Left renal cortex interstitium (tissue), 4 donors: ENCODE measurements at places on chromosomes 5 and 9.

DNA sequence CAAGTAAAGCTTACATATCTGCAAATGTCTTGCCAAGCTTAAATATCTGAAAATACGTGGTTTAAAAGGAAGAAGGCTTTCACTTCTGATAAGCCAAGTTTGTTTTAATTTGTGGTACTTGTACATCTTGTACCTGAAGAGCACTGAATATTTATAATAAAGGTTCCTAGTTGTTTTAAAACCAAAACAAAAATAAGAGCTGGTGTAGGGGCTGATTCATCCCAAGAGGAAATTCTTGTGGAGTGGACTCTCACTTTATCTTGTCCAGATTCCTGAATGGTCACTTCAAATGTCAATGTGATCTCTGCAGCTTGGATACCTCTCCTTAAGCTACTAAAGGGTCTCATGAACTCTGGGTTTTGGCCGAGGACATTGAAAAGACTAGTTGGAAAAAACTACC, 29.5 kb downstream of the MAMDC2 start:
- DNase-seq: no peak

DNA sequence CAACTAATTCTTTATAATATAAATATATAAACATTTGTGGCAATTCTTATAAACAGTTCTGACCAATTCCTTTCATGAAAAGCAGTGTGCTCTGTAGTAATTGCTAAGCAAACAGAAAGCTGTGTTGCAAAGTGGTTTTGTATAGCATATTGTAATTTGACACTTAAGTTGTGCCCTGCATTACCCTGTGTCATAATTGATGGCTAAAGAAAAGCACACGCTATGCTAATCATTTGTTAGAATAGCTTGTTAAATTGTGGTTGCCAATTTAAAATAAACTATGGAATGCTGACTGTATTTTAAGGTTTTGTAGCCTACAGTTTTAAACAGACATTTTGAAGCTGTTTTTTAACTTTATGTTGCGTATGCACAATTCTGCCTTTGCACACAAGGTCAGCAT, 140.0 kb downstream of the PBX3 start:
- DNase-seq: no peak

- no peak for DNase-seq
Measured at GRCh38 chr5:36491856-36492255, 114.5 kb upstream of the SLC1A3 start.

GRCh38 chr5:157801-158200, 33.5 kb upstream of the LRRC14B start:
- no peak for DNase-seq

- DNase-seq: no peak
Measured at GRCh38 chr5:82494942-82495341, 216.8 kb upstream of the RPS23 start.

DNA sequence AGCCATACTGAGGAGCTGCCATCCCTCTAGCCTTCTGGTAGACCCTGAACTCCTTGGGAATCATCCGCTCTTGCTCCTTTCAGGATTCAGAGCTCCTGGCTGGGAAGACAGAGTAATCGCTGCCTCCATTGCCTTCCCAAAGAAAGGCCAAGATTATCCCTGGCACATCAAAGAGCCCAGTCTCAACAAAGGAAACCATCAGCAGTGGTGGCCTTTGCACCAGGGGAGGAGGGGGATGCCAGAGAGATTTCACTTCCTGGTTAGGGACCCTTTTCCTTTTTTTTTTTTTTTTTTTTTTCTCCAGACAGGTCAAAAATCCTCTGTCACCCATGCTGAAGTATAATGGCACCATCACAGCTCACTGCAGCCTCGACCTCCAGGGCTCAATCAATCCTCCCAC, 16.0 kb upstream of the ERGIC1 start:
- DNase-seq: no peak

- DNase-seq: no peak
Measured at GRCh38 chr5:65805089-65805488, 83.1 kb downstream of the NLN start.

- DNase-seq: no peak
Measured at GRCh38 chr5:17222664-17223063, 5.2 kb downstream of the BASP1 start.

- no peak for DNase-seq
Measured at GRCh38 chr5:176500511-176500910, 36.7 kb downstream of the RNF44 start.

DNA sequence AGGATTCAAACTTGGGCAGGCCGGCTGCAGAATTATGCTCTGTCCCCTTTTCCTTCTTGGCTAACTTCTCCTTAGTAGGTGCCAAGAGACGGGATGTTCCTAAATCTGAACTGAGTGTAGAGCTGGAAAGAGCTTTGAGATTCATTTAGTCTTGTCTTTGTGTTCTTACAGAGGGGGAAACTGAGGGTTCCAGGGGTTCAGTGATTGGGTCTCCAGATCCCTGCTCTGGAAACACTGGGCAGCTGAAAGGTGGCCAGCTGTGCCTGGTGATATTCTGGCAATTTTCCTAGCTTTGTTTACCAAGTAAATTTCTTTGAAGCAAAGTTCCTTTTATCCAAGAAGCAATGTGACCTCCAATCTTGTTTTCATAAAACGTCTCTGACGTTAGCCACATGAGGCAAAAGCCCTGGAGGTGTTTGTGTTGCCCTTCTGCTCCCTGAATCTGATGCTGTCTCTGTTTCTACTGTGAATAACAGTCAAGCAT, 288.7 kb downstream of the ZSWIM6 start:
- no peak for DNase-seq

- no peak for DNase-seq
Measured at GRCh38 chr9:95343725-95344287, 26.3 kb upstream of the FANCC start.

DNA sequence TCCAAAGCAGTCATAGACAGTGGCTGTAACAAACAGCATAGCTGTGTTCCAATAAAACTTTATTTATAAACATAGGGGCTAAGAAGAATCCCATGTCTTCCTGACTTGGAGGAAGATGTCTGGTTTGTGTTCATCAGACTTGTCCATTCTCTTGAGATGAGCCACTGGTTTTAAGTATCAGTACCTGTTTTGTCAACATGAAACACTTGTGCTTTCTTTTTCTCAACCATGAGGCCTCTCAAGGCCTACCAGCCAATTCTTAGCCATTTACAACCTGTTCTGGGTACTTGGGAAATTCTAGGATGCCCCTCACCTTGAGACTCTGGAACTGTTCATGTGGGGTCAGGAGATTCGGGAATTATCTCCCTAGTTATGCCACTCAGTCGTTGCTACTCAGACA, 154.3 kb upstream of the PPP1R2B start:
- no peak for DNase-seq

- no peak for DNase-seq
Measured at GRCh38 chr9:127036437-127036836, 86.0 kb downstream of the ANGPTL2 start.

GRCh38 chr5:142608081-142608480, 77.8 kb downstream of the FGF1 start:
- no peak for DNase-seq

GRCh38 chr5:132949136-132949535, 14.3 kb downstream of the AFF4 start:
- no peak for DNase-seq

DNA sequence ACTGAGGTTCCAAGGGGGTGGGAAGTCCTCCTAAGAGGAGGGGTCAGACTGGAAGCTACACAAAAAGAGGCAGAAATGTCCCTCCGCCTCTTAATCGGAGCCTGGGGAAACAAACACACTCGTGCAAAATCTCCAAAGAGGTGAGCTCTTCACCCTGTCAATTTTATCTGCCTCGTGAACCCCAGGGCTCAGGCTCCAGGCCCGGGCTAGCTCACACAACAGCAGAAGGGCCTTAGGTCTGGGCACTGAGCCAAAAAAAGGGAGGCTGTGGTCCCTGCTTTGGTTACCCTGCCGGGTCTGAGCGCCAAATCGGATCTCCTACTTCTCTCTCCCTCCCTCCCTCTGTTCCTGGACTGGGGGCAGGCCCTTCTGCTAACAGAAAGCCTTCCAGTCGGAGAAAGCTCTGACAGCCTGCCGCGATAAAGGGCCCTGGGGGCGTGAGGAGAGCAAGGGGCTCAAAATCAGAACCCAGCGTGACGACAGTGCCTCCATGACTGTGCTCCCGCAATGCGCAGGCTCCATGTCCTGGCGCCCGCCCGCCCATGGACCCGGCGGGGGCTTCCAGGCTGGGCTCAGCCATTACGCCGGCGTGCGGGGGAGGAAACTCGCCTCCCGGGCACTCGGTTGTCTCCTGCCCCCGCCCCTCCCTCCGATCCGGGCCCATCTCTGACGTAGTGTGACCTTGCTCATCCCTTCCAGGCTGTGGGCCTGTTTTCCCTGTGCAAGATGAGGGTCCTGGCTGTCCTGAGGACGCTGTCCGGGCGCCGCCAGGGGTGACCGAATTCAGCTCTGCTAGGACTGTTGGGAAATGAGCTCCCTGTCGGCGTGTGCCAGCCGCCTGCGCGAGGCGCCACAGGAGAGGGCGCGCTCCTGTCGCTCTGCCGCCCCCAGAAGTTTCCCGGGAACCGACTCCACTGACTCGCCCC, 865 bp upstream of the SLC22A4 start:
- DNase-seq: peak; percentile 85

GRCh38 chr5:132458651-132459030, 31.9 kb downstream of the IRF1 start:
- DNase-seq: no peak

GRCh38 chr9:131810351-131811170, 70.7 kb upstream of the RAPGEF1 start:
- DNase-seq: no peak

GRCh38 chr9:16888594-16888993, 18.1 kb upstream of the BNC2 start:
- no peak for DNase-seq

DNA sequence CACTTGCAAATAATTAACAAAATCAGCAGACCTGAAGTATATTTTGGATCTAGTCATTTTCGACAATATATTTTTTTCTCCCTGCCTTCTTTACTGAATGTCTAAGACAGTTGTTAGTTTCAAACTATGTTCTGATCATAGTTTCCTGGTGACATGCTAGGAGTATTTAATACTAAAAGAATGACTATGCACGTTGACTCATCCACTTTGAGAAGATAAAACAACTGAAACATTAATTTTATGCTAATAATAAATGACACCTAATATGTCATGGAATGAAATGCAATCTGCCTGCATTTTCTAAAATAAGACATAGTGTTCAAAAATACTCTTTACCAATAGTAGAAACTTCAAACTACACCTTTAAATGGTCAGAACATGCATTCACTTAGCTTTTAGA, 2123.7 kb upstream of the C9orf72 start:
- DNase-seq: no peak

- no peak for DNase-seq
Measured at GRCh38 chr5:180438785-180439780, 55.1 kb upstream of the CNOT6 start.

DNA sequence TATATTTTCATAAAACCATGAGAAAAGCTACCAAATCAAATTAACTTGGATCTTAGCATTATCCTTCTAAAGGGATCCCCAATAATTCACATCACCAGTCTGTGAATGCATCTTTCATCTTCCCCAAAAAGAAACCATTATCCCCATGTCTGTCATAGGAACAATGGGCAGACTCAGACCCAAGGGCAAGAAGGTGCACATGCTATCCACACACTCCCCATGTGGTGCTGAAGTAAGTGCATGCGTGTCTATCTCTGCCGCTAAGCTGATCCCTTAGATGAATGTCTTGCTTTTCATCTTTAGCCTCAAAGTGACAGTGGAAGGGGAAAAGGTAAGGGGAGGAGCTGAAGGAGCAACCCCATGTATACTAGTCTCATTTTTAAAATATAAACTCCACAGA, 10.2 kb downstream of the SPOCK1 start:
- no peak for DNase-seq

DNA sequence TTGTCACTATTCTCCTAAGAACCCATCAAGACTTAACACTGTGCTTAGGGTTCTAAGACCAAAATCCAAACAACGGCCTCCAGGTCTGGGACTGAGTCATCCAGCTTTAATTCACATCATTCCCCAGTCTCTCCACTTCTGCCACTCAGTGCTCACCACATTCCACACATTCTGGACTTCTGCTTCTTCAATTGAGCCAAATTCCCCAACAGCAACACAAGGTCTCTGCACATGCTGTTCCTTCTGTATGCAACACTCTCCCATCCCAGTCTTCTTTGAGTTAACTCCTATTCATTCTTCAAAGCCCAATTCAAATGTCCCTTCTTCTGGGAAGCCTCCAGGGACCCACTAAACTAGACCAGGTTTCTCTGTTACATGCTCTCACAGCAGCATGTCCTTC, 97.8 kb downstream of the GPR21 start:
- no peak for DNase-seq

GRCh38 chr9:127545196-127546124, 66.6 kb upstream of the STXBP1 start:
- no peak for DNase-seq

- DNase-seq: no peak
Measured at GRCh38 chr5:59416026-59416425, 477.5 kb downstream of the PDE4D start.

GRCh38 chr5:9363449-9363848, 182.4 kb downstream of the SEMA5A start:
- DNase-seq: no peak

DNA sequence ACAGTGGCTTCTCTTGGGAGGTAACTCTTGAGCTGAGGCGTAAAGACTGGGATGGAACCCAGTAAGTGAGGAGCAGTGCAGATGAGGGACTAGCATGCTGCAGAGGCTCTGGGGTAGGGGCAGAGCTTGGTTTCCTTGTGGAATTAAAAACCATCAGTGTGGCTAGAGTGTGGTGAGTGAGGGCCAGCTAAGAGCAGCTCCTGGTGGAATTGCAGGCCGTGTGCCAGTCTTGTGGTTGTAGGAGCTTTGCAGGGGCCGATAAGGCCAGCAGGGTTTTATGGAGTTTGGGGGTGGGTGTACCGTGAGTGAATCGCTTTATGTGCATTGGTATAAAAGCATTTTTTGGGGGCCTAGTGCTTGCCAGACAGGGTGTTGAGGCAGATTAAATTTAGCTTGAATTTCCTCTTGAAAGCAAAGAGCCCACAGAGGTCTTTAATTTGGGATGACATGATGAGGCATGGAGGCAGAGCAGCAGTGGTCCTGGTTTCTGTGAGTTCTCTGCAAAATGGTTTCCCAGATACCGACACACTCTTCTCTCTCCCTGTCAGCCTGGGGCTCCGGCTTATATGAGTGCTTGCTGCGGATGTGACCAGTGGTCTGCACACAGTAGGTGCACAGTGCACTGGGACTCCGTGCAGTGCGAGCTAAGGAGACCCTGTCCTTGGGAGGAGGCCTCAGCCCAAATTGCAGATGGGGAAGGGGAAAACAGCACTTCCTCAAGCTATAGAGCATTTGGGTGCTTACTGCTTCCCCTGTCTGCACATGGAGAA, 176.4 kb upstream of the PITX1 start:
- DNase-seq: no peak

GRCh38 chr9:121658166-121658565, 6.7 kb downstream of the DAB2IP start:
- DNase-seq: no peak

DNA sequence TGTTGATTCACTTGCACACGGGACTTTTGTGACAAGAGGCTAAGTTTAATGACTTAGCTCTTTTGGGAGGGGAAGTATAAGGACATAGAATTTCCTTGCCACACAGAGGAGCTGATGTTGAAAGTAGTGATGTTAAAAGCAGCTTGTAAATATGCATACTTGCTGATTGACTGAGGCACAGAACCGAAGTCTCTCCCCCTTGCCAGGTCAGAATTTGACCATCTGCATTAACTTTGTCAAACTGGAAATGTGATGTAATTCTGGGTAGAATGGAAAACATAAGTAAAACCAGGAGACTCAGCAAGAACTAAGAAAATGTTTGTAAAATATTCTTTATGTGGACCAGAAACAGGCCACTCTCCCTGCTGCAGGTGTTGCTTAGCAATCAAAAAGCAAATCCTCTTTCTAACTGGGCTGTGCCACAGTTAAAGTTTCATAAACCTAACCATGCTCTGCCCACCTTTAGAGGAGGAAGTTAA, 284.2 kb downstream of the NR3C1 start:
- DNase-seq: no peak
